ENCODE measurements at places on chromosomes 12 and 14.

- DNase-seq: no peak
Measured at GRCh38 chr12:97257726-97258125, 204.9 kb upstream of the RMST start.

- DNase-seq: no peak
Measured at GRCh38 chr12:104458694-104459367, 2.1 kb downstream of the CHST11 start.

DNA sequence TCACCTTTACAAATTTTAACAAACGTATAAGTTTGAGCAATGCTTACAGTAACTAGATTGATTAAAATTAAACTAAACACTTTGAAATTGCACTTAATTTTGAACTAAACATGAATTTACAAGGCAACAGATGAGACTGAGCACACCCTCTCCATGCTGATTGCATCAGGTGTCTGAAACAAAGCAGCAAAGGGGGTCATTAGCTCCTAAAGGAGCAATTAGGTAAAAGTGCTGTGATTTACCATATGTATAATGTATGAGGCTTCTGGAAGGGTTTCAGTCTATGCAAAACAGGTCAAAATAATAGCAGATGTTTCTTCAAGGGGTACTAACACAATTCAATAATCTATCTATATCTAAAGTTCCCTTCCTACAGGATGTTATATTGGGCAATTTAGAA lies 98.8 kb upstream of the LMNTD1 start:
- no peak for DNase-seq

DNA sequence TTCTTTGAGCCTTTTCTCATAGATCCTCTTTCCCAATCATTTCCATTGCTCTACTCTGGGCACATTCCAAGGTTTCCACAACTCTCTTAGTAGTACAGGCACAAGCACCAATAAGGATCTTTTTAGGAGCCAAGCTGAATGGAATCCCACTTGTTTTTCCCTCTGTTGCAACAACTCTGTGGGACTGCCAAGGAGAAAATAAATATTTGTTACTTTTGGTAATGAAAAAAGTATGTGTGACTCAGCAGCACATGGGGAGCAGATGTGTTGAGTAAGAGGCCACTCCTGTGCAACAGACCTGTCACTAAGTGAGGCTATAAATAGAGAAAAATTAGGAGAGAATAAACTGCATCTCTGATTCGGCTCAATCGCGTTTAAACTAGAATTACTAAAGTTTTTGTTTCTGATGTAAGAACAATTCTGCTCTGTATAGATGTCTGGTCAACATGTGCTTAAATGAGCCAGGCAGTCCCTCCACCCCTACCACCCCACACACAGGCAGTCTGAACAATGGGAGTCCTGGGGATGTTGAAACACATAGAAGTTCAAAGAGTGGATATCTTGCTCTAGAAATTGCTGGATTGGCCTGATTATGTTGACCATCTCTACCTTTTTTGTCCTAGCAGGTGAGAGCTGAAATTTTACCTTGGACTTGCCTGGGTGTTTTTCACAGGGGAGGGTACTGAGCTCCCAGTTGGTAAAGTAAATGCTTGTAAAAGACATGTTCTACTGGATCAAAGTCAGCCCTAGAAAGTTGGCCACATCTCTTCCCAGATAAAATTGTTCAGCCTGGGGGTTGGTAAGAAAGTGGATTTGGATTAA lies 244.3 kb upstream of the NOVA1 start:
- DNase-seq: no peak

GRCh38 chr14:38553586-38553985 lies 297.7 kb upstream of the CLEC14A start:
- DNase-seq: no peak

Measured in stimulated activated CD4-positive, alpha-beta T cell treated with anti-CD3 and anti-CD28 coated beads, Interleukin-2, amount 100 ng/mL, for 48 hours (primary cell).